ENCODE measurements at places on chromosomes 1 and 21. TPM values are rescaled to one million over a fixed set of nuclear protein-coding genes. Genes with fewer than 3 reads are reported as not detected.

GRCh38 chr1:232260861-232261260 lies 369.1 kb downstream of the SIPA1L2 start:
- no peak for DNase-seq

DNA sequence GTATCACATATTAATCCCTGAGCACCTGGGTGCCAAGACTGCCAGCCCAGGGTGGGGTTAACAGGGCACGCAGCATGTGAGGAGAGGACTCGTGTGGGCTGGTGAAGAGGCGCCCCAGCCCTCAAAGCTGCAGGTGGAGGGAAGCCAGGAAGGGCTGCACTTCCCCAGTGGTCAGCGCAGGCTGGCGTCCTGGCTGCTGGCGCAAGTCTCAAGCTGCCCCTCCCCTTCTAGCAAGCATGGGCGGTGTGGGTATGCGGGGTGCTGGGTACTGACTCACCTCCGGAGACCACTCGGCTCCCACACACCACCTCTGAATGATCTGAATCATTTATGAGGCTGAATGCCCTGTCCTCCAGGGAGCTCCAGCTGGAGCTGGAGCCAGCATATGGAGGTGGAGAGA lies 44.0 kb downstream of the EIF2D start:
- peak; percentile 86 for DNase-seq

Gene ANKRD45
- 0.13 TPM for polyA plus RNA-seq

Gene ANGPTL1
- 2.9 TPM for polyA plus RNA-seq

GRCh38 chr1:39573736-39574624 lies 2.6 kb downstream of the PABPC4 start:
- no peak for DNase-seq

DNA sequence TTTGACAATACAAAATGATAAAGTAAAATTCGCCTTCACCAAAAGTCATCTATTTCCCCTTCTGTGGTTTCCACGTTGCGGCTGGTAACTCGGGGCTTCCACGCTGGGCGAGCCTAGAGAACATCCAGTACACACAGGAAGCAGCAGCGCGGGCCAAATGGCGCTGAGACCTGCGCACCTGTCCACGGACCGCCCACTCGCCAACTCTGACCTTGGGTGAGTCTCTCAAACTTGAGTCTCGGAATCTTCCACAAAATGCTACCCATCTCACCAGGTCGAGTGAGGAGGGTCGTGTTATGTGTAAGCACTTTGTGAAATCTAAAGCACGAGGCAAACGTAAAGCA lies 820 bp upstream of the TTF2 start:
- DNase-seq = peak; percentile 93

- peak; percentile 96 for DNase-seq
These were observed 4.7 kb upstream of the FAAP20 start for GRCh38 chr1:2199042-2199810.

DNA sequence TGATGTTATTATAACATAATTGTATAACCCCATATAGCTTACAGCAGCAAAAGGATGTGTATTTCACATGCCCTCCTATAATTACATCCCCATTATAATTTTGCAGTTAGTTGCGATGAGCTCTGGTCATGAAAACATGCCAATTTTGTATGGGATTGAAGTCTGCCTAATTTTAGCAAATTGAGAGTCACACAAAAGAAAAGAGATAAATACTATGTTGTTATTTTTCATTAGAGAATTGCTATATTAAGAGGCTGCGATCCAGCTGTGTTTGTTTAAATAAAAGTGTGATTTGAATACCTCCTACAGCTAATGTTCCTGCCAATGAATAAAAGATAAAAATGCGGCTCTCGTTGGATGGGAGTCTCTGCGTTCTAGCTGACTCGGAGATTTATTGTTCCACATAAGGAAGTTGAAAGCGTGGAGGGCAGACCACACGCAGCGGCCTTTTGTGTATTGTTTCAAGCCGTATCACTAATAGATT lies 461.0 kb upstream of the NFIA start:
- DNase-seq = no peak

Gene FNBP1L
- polyA plus RNA-seq = 1.5 TPM

GRCh38 chr21:46424039-46424591 lies 34.6 kb upstream of the DIP2A start:
- peak; percentile 77 for DNase-seq

Gene SRSF10
- 64.0 TPM for polyA plus RNA-seq

- no peak for DNase-seq
These were observed 4.1 kb downstream of the WARS2 start for GRCh38 chr1:119136401-119136800.

GRCh38 chr1:117586747-117587498 lies 18.9 kb upstream of the TENT5C start:
- peak; percentile 36 for DNase-seq

GRCh38 chr1:46549697-46550681 lies 1.5 kb downstream of the KNCN start:
- DNase-seq = peak; percentile 56

Gene SPRR1B
- 0.30 TPM for polyA plus RNA-seq

Gene AK5
- 1.3 TPM for polyA plus RNA-seq

DNA sequence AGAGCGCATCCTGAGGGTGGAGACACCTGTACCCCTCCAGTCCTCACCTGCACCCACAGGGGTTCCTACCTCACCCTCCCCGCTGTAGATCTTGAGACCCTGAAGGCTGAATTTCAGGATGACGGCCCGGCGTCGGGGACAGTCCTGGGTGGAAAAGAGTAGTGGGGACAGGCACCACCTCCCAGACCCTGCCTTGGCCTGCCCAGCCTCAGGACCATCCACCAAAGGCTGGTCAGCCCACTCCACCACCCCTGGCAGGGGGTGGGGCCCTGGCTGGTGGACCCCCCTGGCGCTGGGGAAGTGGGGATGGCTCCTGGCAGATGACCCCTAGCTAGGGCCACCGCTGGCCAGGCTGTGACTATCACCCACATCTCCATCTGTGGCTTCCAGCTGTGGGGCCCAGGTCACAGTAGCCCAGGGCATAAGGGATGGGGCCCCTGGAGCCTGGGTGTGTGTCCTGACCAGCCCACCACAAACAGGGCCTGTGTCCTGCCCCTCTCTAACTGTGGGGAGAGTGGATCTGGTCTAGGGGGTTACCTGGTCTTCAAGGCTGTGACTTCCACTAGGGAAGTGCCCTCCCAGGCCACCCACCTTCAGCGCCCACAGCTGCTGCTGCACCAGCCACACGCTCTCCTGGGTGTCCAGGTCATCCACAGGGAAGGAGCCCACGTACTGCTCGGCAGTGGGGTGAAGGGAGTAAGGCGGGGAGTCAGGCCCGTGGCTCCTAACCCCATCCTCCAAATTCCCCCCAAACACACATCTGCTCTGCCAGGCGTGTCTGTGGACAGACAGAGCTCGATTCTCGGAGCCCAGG lies 5.4 kb downstream of the SH2D5 start:
- no peak for DNase-seq

DNA sequence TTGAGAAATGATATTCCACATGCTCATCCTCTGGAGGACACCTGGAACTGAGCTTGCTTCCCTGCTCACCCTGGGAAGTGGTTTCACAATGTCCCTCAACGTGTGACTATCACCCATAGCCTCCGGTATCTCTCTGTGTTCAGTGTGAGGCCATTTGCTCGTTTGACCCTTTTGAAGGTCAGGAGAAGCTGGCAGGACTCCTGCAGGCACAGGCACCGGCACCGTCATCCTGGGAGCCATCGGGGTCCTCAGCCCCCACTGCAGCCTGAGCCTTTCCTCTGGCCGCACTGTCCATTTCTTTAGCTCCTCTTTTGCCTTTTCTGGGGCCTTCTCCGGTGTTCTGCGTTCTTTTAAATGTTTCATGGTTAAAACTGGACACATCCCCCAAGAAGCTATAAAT lies 159.6 kb upstream of the COL6A1 start:
- no peak for DNase-seq

- DNase-seq = no peak
These were observed 814 bp downstream of the MTARC2 start for GRCh38 chr1:220748936-220749335.

Gene CD1C
- 38.4 TPM for polyA plus RNA-seq

DNA sequence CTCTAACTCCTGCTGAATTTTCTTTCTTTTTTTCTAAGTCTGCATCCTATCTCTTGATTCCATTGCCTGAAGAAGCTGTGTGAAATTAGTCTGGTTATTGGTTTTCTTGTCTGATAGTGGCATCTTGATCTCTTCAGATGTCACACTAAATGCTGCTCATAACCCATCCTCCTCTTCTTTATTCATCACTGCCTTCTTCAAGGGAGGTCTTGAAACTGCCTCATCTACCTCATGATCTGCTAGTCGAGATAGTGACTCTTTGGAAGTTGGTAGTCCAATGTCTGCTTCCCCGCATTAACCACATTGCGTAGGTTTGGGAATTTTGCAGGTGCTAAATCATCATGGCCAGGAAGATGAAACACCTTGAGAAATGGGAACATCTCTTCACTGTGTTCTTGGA lies 15.7 kb downstream of the DYRK3 start:
- no peak for DNase-seq

Gene PTTG1IP
- polyA plus RNA-seq = 57.6 TPM

- DNase-seq = no peak
These were observed 27.4 kb upstream of the KIRREL1 start for GRCh38 chr1:157966031-157966537.

All from spleen (tissue), 13 donors.